ENCODE measurements at places on chromosomes 4 and X.

DNA sequence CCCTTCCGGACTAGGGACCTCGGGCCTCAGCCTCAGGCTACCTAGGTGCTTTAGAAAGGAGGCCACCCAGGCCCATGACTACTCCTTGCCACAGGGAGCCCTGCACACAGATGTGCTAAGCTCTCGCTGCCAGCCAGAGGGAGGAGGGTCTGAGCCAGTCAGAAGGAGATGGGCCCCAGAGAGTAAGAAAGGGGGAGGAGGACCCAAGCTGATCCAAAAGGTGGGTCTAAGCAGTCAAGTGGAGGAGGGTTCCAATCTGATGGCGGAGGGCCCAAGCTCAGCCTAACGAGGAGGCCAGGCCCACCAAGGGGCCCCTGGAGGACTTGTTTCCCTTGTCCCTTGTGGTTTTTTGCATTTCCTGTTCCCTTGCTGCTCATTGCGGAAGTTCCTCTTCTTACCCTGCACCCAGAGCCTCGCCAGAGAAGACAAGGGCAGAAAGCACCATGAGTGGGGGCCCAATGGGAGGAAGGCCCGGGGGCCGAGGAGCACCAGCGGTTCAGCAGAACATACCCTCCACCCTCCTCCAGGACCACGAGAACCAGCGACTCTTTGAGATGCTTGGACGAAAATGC is at the start of gene WAS:
Gene WAS, plus strand, starts transcription at position 389 of the 572 bp plus-strand sequence. Its CDS starts 55 bp downstream, at position 444.
- no peak for DNase-seq

- DNase-seq = no peak
These were observed 117.3 kb downstream of the DRD5 start for GRCh38 chr4:9898596-9899305.

DNA sequence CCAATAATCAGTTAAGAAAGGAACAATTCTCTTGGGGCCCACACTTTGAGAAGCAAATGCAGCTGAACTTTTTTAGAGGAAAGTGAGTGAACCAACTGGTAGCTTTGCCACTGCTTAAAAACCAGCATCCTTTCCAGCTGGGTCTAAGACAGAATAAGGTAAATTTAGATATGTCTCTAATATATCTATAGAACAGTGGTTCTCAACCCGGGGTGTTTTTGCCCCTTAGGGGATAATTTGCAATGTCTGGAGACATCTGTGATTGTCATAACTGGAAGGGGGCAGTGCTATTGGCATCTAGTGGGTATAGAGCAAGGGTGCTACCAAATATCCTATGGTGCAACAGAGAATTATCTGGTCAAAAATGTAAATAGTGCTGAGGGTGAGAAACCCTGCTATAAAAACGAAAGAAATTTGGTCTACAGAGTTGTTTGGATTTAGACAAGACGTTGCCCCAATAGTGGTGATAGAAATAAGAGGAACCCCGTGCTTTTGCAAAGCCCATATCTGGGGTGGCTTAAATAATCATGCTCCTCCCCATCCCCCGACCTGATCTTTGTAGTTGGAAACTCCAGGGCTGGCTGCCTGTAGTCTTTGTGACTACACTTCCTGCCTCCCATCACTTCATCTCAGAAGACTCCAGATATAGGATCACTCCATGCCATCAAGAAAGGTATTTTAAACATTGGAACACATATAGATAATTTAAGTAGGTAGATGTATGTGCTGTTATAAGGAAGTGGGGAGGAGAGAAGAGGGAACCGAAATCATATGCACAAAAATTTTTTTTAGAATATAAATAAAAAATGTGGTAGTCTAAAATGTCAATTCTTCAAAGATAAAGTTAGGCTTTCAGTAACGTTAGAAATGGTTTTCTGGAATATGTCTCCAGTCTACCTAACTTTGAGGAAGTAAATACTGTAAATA is at the start of gene TLR7:
Gene TLR7, plus strand, starts transcription at position 622 of the 927 bp plus-strand sequence. CDS start 507 bp downstream, outside the sequence.
- no peak for DNase-seq

DNA sequence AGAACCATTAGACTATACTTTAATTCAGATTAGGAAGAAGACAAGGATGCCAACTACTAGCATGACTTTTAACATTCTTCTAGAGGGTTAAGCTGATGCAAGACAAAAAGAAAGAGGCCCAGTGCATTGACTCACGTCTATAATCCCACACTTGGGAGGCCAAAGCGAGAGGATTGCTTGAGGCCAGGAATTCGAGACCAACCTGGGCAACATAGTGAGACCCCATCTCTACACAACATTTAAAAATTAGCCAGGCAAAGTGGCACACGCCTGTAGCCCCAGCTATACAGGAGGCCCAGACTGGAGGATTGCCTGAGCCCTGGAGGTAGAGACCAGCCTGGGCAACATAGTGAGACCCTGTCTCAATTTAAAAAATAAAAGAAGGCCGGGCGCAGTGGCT is 40.2 kb upstream of the HPRT1 start:
- DNase-seq = no peak

- DNase-seq = no peak
These were observed 102.3 kb downstream of the MSN start for GRCh38 chrX:65769564-65770292.

DNA sequence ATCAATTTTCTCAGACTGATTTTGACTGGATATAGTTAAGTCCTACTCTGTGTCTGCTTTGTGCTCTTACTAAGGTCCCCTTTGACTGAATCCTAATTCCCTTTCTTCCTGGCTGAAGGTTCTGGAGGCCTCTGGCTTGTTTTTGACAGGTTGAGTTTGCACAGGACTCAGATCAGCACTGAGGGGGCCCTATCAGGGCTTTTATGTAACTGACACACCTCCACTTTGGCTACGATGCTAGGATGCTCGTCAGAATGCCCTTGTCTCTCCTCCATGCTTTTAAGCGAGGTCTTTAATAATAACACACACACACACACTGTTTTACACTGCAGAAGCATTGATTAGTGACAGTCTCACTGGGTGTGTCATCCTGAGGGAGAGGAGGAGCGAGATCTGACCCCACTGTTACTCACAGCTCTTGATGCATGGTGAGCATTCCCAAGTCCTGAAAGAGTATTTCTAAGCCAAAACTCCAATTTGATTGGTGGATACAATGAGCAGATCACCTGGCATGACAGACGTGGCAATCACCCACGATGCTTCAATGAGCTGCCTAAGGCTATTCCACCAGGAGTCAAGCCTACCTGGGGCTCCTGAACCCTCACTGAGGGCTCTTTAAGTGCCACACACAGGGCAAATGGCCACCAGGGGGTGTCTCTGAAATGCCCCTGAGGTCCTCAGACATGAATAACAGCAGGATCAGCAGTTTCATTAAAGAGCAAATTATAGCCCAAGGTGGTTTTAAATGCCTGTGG is 130.4 kb upstream of the CPEB2 start:
- no peak for DNase-seq

- no peak for DNase-seq
These were observed 69.4 kb upstream of the GPR78 start for GRCh38 chr4:8510611-8511285.

DNA sequence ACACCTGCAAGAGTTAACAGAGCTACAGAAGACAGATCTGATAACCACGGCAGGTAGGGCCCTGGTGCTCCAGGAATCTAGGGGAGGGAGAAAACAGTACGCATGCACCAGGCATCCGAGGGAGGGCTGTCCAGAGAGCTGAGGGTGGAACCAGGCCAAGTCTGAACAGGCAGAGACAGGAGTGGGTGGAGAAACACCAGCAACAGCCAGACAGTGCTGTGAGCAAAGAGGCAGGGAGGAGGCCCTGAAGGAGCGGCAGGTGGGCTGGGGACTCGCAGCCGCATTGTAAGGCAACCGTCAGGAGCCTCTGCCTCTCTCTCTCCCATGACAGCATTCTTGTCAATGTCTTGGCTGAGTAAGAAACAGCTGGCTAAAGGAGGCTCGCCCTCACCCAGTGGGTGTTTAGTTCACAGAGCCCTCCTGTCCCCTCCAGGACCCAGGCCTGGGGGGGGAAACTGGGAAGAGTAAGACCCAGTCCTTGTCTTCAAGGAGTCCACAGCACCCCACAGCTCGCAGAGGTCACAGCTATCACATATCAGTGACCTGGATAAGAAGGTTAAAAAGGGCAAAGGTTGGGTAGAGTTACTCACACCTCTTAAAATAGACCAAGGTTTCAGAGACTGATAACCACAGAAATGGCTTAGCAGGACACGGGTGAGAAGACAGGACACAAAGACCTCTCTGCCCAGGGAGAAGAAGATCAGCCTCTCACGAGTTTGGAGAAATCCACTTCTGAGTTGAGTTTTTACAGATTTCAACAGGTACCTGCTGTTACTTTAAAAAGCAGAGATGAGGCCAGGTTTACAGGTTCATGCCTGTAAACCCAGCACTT is 10.5 kb downstream of the ACSL1 start:
- no peak for DNase-seq
